ENCODE measurements at places on chromosomes 11 and 22.

DNA sequence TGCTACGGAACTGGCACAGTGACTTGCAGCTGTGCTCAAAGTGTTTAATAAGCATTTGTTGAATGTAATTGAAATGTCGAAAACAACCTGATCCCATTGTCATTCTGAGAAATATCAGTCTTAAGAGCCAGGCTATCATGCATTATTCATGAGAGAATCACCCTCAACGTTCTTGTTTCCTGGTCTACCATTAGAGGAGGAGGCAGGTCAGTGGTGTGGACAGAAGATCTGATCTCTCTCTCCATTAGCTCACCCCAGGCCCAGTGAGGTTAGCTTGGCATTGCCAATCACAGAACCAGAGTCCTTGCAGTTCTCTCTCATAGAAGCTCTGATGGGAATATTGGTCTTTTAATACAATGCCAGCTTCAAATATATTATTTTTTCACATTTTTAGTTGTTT, 121.1 kb upstream of the SPON1 start:
- DNase-seq = no peak

- DNase-seq = no peak
Measured at GRCh38 chr22:27443306-27443705, 358.2 kb downstream of the MN1 start.

DNA sequence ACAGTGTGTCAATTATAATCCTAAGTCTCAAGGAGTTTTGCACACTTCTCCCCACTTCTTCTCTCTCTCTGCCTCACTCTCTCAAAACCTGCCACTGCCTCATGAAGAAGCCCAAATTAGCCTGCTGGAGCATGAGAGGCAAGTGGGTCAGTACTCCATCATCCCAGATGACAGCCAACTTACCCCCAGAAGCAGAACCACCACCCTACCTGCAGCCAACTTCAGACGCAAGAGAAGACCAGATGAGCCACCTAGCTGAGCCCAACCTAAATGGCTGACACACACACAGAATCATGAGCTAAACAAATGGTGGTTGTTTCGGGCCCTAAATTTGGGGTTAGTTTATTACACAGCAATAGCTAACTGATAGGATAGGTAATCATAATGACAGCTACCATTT, 61.2 kb downstream of the CD82 start:
- no peak for DNase-seq

GRCh38 chr11:47127213-47127612, 49.5 kb downstream of the ARFGAP2 start:
- DNase-seq = no peak

- no peak for DNase-seq
Measured at GRCh38 chr22:24554313-24555164, at the start of gene GUCD1. GUCD1 (minus strand) TSS chr22:24555138; CDS start chr22:24554991, 147 bp downstream.

GRCh38 chr11:85806876-85807275, 4.1 kb downstream of the SYTL2 start:
- DNase-seq = no peak

DNA sequence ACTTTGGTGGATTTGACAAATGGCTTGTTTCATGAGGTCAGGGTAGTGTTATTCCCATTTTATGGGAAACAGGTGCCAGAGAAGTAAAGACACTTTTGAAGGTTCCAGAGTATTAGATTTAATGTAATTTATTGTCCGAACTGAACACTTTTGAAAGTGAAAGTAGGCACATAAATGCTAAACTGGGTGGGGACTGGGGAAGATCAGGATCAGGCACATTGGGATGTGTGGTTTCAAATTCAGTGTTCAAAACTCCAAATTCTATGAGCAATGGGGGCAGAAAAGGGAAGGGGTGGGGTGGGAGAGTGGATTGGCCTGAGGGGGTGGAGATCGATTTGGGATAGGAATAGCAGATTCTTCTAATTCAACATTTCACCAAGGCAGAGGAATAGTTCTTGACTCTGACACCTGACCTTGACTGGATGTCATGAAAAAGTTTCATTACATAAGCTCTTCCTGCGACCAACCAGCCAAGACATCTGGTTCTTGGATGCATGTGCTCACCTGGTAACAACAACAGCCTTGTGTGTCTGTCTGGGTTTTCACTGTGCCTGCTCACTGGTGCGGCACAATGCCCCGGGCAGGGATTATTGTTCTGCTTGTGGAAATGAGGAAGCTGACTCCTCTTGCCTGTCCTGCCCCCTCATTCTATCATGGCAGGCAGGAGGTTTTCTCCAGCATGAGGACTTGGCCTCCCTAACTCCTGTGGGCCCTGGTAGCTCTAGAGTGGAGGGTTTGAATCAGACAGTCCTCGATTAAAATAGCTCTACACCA, 10.8 kb downstream of the PPFIBP2 start:
- DNase-seq = peak; percentile 58

DNA sequence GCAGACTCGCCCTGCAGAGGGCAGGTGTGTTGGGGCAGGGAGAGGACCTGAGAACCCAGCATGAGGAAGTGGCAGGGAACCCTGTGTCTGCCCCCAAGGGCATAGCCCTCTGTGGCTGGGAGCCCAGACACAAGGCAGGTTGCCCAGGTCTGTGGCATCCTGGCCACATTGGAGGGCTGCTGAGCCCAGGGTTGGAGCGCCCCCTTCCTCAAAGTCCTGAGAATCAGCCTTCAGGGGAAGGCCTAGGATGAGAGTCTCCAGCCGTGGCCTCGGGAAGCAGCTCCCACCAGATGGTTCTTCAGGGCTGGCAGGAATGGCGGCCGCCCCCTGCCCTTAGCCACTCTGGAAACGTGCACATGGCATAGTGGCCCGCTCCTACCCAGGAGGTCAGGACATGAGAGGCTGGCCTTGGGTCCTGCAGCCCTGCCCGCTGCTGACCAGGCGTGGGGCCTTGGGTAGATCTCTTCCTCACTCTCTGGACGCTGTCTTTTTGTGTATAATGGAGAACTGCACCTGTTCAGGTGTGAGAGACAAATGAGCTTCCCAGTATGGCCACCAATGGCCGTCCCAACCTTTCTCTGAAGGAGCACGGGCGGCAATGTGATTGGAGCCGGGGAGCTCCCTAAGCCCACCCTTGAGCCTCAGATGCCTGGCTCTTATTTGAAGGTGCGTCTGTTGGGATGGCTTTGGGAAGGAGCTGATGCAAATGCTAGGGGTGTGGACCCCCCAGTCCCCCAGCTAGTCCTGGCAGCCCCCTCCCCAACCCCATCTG, 4.6 kb upstream of the CDC42BPG start:
- DNase-seq = no peak

DNA sequence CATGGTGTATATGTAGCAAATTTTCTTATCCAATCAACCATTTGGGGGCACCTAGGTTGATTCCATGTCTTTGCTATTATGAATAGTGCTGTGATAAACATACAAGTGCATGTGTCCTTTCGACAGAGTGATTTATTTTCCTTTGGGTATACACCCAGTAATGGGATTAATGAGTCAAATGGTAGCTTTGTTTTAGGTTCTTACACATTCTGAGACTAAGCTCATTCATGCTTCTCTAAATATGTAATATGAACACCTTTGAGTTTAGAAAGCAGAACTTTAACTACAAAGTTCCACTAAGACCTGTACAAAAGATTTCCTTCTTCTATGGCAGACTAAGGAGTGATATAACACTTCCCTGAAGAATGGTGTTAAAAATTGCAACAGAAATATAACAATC, 627.0 kb downstream of the KCNA4 start:
- no peak for DNase-seq
